ENCODE measurements at places on chromosomes 5 and 9.

DNA sequence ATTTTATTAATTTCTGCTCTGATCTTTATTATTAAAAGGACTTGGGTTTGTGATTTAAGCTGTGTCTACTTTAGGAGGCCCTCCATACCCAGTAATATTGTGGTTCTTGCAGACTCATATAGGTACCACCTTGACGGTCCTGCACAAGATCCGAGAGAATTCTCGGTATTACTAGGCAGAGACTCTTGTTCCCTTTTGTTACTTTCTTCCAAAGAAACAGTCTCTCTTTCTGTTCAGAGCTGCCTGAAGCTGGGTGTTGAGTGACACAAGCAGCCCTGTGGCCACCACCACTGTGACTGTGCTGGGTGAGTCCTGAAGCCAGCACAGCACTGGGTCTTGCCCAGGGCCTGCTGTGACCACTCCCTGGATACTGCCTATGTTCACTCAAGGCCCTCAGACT lies 666.6 kb downstream of the SEMA5A start:
- DNase-seq, result no peak

GRCh38 chr5:175851727-175852126 lies 19.7 kb upstream of the CPLX2 start:
- DNase-seq, result no peak

DNA sequence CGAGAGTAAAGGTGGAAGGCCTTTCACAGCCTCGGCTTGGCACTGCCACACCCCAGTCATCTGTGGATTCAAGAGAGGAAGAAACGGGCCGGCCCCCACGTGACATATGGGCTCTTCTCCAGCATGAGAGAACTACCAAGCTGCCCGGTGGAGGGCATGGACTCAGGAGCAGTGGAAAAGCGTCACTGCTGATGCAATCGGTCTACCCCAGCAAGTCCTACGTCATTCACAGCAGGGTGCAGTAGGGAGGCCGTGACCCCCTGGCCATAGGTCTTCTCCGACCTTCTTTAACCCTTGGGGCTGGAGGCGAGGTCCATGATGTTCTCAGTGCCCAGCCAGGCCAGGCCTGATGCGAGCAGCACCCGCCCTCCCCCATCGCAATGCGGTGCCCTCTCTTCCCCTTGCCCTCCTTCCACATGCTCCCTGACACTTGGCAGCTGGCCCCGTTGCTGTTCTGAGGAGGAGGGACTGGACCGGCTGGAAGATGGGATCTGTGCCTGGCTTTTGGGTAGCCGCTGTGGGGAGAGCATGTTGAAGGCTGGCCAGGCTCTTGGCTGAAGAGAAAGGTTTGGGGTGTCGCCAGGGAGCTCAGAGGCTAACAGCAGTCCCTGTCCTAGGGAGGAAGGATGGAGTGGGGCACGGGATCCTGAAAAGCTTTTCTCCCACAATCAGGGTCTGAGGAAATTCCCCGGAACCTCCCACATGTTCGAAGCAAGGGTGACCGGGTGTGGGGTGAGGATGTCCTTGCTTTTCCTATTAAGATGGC lies 89.8 kb downstream of the LIFR start:
- no peak for DNase-seq

- no peak for DNase-seq
Observed at GRCh38 chr9:109179801-109180523, 12.9 kb upstream of the FRRS1L start.
